Left renal cortex interstitium (tissue), 4 donors: ENCODE measurements at places on chromosomes 1 and 21. TPM values are rescaled to one million over a fixed set of nuclear protein-coding genes. Genes with fewer than 3 reads are reported as not detected.
A peak's percentile ranks its signal among the peaks of the same experiment; 100 is the strongest.

KCNA3 gene
- 0.17 TPM for polyA plus RNA-seq

- no peak for DNase-seq
Observed at GRCh38 chr1:53210352-53210751, 10.1 kb downstream of the CZIB start.

DNA sequence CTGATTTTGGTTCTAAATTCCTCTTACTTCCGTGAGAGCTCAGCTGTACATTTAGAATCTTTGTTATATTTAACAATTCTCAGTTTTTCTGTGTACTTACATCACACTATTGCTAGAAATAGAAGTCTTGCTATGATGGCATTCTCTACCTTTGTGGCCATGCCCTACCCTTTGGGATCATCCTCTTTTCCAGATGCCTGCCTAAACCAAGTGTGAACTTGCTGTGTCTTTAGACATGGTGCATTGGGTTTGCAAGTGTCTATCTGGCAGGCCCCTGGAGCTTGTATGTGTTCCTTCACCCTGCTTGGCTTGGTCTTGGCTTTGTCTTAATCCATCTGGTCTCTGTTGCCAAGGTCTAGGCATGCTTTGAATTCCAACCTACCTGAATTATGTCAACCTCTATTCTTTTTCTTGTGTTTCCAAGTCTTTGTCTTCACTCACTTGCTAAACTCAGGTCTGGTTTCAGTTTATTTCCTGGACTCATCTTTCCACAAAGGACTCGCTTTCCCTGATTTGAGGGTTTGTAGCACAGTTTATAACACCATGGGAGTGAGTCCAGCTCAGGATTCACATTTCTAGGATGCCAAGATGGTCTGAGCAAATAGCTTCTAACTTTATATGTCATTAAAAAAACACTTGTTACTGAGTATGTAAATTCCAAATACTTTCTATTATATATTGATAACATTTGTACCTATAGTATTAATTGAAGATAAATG is 20.6 kb upstream of the APOBEC4 start:
- no peak for DNase-seq

GRCh38 chr1:37033355-37034101 is 787 bp downstream of the GRIK3 start:
- DNase-seq, result no peak

- DNase-seq, result no peak
Observed at GRCh38 chr1:228018961-228019721, 12.3 kb downstream of the WNT3A start.

S100A6 gene
- 267 TPM for polyA plus RNA-seq

FCRL1 gene
- 0.11 TPM for polyA plus RNA-seq

DNA sequence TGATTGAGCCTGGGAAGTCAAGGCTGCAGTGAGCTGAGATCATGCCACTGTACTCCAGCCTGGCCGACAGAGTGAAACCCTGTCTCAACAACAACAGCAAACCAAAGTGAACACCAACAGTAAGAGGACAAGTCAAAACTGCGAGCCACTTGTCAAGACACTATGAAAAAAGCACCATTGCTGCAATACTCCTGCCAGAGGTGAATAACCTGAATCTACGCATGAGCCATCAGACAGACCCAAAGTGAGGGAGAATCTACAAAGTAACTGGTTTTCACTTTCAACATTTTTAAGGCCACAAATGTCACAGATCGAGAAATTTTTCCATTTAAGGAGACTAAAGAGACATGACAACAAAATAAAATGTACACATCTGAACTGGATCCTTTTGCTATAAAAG is 21.9 kb downstream of the SYNJ1 start:
- no peak for DNase-seq

DNA sequence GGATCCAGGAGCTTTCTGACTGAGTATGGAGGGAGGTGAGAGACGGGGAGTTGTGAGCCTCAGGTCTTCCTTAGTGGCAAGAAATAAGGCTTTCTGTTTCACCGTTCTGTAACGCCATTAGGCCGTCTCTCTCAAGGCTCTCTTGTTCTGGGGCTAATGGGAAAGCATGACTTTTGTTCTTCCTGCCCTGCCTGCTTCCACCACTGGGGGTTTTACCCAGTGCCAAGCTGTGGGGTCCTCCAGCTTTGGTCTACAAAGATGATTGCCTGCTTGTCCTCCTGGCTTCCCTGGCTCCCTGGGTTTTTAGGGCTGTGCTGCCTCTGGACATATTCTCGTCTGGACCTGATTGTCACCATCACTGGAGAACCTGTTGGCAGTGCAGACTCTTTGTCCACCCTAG is 74.8 kb upstream of the TINAGL1 start:
- no peak for DNase-seq

GRCh38 chr1:240776237-240776636 is 164.3 kb upstream of the GREM2 start:
- no peak for DNase-seq

FCN3 gene
- polyA plus RNA-seq, result 3.1 TPM

DNA sequence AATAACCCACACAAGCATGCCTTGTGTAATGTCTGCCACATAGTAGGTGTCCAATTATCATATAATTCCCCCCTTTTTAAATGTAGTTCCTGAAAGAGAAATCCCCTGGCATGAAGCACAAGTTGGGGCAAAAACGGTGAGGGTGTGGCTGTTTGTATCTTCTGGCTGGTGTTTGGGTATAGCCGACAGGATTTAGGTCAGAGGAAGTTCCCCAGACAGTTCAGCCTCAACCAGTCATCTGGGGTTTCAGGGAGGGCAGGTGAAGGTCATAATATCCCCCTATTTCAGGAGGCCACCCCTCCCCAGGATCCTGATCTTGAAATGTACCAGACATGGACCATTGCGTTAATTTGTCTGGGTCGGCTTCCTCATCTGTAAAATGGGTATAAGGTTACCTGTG is 29.1 kb upstream of the JUN start:
- no peak for DNase-seq

DNA sequence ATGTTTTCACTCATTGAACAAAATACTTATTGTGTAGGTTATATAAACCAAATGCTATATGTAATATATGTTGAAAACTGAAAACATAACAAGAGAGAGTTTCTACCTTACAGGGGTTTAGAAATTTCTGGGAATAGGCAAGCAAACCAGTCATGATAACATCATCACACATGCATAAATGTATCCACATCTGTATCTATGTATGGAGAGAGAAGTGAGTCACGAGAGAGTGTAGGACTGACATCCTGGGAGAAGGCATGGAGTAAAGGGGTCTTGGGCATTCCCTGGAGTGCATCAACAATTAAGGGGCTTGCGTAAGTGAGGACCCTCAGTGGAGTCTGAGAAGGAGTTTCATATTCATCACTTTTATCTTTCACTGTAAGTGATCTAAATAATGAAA is 65.5 kb downstream of the PCNX2 start:
- DNase-seq, result no peak

SPRR1B gene
- not detected for polyA plus RNA-seq

SGIP1 gene
- polyA plus RNA-seq, result 11.9 TPM

ALX3 gene
- polyA plus RNA-seq, result not detected

RAB13 gene
- 154 TPM for polyA plus RNA-seq

FBXO2 gene
- 1.7 TPM for polyA plus RNA-seq

C8B gene
- not detected for polyA plus RNA-seq

DNA sequence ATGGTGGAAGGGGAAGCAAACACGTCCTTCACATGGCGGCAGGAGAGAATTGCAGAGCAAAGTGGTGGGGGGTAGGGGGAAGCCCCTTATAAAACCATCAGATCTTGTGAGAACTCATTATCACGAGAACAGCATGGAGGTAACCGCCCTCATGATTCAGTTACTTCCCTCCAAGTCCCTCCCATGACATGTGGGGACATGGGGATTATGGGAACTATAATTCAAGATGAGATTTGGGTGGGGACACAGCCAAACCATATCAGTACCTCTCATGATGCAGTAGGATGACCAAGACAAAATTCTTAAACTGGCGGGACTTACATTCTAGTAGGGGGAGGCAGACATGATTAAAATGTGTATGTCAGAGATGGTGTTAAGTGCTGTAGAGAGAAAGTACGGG is 38.8 kb downstream of the WNT4 start:
- DNase-seq, result no peak

DNA sequence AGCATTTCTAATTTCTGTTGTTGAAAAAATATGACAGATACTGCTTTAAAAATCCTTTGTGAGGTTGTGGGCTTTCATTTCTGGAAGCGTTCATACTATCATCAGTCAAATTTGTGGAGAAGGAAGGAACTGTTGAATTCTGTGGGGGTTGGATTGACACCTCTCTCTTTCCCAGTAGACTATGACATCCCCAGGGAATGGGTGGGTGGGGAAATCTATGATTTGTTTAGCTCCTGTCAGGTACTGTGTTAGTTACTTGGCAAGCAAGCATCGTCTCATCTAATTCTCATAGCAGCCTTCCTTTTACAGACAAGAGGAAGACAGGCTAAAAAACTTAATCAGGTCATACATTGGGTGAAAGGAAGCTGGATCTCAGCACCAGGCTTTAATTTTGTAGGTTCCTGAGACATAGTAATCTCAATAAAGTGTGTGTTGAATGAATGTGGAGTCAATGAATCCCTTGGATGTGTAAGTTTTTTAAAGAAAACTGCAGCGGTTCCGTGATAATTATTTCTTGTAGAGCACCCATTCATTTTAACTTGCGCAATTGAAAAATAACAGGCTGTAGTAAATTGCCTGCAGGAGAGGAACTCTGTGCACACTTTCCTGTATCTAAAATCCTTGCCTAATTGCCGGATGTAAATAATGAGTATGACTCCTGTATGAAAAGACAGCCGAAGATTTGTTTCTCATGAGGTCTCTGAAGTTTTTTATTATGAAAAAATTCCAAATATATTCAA is 60.6 kb downstream of the MYOM3 start:
- DNase-seq, result no peak

PLA2G2C gene
- 0.14 TPM for polyA plus RNA-seq

- no peak for DNase-seq
Observed at GRCh38 chr1:209766051-209766450, 10.2 kb downstream of the TRAF3IP3 start.

- peak; percentile 13 for DNase-seq
Observed at GRCh38 chr1:217138173-217138765, 415.0 kb upstream of the ESRRG start.

GRCh38 chr1:192010406-192010805 is 147.9 kb upstream of the RGS18 start:
- no peak for DNase-seq

GRCh38 chr21:24220446-24220845 is 1386.8 kb downstream of the MRPL39 start:
- no peak for DNase-seq

DNA sequence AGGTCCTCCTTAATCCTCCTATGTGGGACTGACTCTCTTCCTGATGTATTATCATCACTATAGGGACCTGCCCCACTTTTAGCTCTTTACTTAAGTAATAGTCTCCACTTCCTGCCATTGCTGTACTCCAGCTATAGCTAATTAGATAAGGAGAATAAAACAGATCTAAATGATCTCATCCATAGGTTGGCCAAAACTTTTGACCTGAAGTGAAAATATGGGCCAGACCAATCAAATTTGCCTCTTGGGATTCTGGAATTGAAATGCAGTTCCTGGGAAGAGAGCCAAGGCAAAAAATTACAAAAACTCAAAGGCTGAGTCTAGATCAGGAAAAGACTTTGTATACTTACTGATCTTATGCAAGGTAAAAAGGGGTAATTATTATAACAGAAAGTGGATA is 36.1 kb upstream of the PDE4B start:
- DNase-seq, result no peak

DNA sequence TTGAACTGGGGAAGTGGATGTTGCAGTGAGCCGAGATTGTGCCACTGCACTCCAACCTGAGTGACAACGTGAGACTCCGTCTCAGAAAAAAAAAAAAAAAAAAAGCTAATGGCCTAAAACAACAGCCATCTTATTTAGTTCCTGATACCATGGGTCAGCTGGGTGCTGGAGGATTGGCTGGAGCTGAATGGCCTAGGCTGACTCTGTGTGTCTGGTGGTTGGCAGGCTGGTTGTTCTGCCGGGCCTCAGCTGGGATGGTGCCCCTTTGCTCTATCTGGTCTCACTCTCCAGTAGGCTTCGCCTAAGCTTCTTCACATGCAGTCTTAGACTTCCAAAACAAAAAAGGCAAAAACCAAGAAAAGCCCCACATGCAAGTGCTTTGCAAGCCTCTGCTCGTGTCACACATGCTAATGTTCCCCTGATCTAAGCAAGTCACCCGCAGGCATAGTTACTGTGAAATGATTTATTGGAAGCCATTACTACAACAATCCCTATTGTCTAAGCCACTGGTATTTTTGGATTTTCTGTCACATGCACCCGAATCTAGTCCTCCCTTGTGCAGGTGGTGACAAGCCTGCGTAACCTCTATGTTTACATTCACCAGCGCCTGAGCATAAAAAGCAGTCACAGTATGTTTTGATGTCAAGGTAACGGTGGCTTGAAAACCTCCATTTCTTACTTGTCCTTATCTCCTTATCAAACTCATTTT is 39.6 kb upstream of the KANK4 start:
- no peak for DNase-seq

SPATA1 gene
- 2.1 TPM for polyA plus RNA-seq

GRCh38 chr1:39645411-39646043 is 6.1 kb upstream of the HEYL start:
- DNase-seq, result no peak

GRCh38 chr1:119226913-119227312 is 86.5 kb upstream of the WARS2 start:
- no peak for DNase-seq

DNA sequence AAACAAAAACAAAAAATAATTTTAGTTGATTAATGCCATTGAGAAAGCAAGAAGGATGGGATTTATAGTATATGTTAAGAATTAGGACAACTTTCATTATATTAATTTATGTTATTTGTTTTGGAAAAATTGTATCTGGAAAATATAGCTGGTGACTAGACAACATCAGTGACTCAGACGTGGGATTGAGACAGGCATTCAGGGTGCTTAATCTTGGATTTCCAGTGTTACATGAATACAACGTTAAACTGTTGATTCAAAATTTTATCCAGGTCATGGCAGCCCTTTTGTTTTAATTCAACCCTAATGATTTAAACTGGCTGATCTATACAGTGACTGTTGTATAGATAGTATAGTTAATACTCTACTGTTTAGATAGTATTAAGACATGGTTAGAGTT is 827.1 kb upstream of the B3GALT2 start:
- DNase-seq, result no peak

RAB7B gene
- 2.3 TPM for polyA plus RNA-seq

- no peak for DNase-seq
Observed at GRCh38 chr1:164671323-164671965, 112.5 kb downstream of the PBX1 start.

- no peak for DNase-seq
Observed at GRCh38 chr1:185816460-185816859, 82.3 kb downstream of the HMCN1 start.
